ENCODE measurements at places on chromosomes 11 and 22. TPM values are rescaled to one million over a fixed set of nuclear protein-coding genes. Genes with fewer than 3 reads are reported as not detected.
A peak's percentile ranks its signal among the peaks of the same experiment; 100 is the strongest.

DNA sequence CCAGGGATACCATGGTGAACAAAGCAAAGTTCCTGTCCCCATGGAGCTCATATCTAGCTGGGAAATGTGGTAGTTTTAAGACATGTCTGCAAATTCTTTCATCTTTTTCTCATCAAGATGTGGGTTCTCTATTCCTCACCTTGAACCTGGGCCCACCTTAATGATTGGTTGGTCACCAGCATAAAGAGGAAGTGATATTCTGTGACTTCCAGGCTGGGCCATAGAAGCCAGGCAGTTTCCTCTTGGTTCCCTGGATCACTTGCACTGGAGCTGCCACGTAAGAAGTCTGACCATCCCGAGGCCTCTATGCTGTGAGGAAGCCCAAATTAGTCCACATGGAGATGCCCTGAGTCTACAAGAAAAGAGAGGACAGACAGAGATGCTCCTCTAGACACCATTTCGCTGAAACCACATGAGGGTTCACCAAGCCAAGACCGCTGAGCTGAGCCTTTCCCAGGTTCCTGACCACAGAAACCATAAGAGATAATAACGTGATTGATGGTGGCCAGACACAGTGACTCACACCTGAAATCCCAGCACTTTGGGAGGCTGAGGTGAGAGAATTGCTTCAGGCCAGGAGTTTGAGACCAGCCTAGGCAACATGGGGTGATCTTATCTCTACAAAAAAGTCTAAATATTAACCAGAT is 119.5 kb upstream of the ISX start:
- H3K27ac ChIP-seq: no peak overlapping the region
- no peaks in the 10 kb centered on the region for H3K4me1 ChIP-seq
- no peaks in the 10 kb centered on the region for H3K27me3 ChIP-seq
- H3K4me3 ChIP-seq: no peak overlapping the region

The CHRM1 gene
- total RNA-seq: not detected

The RTN4RL2 gene
- total RNA-seq: 1.3 TPM

- no peak overlapping the region for H3K4me3 ChIP-seq
- H3K4me1 ChIP-seq: no peaks in the 10 kb centered on the region
- DNase-seq: no peak
- H3K27me3 ChIP-seq: no peaks in the 10 kb centered on the region
- no peak overlapping the region for H3K27ac ChIP-seq
- peaks cover 12% of the 10 kb centered on the region for H3K36me3 ChIP-seq
Observed at GRCh38 chr22:40128989-40129388, 48.7 kb upstream of the TNRC6B start.

- DNase-seq: no peak
- H3K4me3 ChIP-seq: no peak overlapping the region
- H3K4me1 ChIP-seq: peaks cover 22% of the 10 kb centered on the region
- no peak overlapping the region for H3K27ac ChIP-seq
Observed at GRCh38 chr11:115930886-115931547, 426.8 kb upstream of the CADM1 start.

- H3K36me3 ChIP-seq: no peaks in the 10 kb centered on the region
- peaks cover 13% of the 10 kb centered on the region for H3K4me1 ChIP-seq
- no peak overlapping the region for H3K27ac ChIP-seq
- no peak overlapping the region for H3K4me3 ChIP-seq
- no peak for DNase-seq
- H3K27me3 ChIP-seq: no peaks in the 10 kb centered on the region
Observed at GRCh38 chr11:108551651-108552462, 41.7 kb downstream of the EXPH5 start.

The OR52N4 gene
- not detected for total RNA-seq

- DNase-seq: no peak
- H3K36me3 ChIP-seq: no peaks in the 10 kb centered on the region
- no peaks in the 10 kb centered on the region for H3K4me1 ChIP-seq
Observed at GRCh38 chr11:96154802-96155520, 188.0 kb downstream of the MAML2 start.

GRCh38 chr11:102850973-102851745 is 7.8 kb upstream of the MMP3 start:
- H3K27ac ChIP-seq: no peak overlapping the region
- no peak for DNase-seq
- H3K4me1 ChIP-seq: no peaks in the 10 kb centered on the region
- H3K36me3 ChIP-seq: no peaks in the 10 kb centered on the region
- H3K4me3 ChIP-seq: no peak overlapping the region

- H3K4me1 ChIP-seq: no peaks in the 10 kb centered on the region
- H3K27ac ChIP-seq: no peak overlapping the region
- H3K27me3 ChIP-seq: no peaks in the 10 kb centered on the region
- peak overlapping the region; percentile 38 for H3K4me3 ChIP-seq
- DNase-seq: no peak
- H3K36me3 ChIP-seq: no peaks in the 10 kb centered on the region
Observed at GRCh38 chr11:99069856-99070444, 49.2 kb downstream of the CNTN5 start.

DNA sequence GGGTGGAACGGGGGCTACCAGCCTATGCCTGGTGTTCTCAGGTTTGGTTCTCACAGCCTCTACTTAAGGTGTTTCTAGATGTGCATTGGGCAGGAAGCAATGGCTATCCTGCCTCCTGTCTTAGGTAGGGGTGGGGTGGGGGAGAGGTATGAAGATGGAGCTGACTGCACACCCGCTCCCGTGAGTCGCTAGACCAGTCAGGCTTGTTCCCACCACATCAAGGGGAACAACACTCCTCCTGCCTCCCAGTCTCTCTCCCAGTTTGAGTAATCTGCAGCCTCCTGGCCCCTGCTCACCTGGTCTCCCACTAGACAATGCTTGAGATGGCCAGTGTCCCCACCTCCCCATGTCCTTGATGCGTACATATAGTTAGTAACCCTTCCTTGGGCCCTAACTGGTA is 79.3 kb upstream of the TENM4 start:
- H3K4me3 ChIP-seq: no peak overlapping the region
- H3K4me1 ChIP-seq: no peaks in the 10 kb centered on the region

The GNB1L gene
- 4.7 TPM for total RNA-seq

DNA sequence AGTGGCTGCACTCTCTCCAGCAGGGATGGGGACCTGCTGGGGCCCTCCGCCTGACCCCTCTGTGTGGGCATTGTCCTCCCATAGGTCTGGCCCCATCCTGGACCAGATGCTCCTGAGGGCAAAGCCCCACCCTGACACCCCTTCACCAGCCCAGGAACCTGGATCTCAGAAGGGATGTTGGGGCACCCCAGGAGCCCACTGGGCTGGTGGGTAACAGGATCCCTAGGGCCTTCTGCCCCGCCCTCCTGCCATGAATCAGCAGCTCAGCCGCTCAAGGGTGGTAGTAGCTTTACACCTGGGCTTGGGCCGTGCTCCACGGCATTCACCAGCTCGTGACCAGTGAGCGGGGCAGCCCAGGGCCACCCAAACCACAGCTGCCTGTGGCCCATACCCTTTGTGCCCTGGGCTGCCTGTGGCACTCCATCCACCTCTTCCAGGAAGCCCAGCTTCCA is 1.0 kb upstream of the MAPK12 start:
- no peak overlapping the region for H3K4me3 ChIP-seq
- no peaks in the 10 kb centered on the region for H3K27me3 ChIP-seq
- no peak overlapping the region for H3K27ac ChIP-seq

DNA sequence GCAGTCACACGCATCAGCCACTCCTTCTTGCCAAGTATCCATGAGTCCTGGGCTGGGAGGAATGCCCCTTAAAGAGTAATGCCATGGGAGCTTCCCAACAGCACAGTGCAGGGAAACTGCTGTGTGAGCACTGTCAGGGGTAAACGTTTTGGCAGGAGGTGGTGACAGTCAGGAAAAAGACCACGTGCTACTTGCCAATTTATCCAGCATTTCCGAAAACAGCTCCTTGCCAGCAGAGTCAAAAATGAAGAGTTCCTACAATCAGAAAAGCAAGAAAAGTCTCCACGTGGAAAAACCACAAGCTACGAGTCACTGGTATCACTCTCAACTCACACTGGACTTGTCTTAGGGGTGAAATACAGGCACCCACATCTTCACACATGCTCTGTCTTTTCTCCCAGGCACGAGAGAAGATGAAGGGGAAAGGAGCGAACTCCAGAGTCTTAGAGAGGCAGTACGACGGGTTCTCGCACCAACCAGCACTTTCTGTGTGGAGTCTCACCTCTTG is 9.9 kb downstream of the IFT27 start:
- no peak overlapping the region for H3K27ac ChIP-seq
- peaks cover 14% of the 10 kb centered on the region for H3K4me1 ChIP-seq
- no peaks in the 10 kb centered on the region for H3K36me3 ChIP-seq
- no peak for DNase-seq

The RIC3 gene
- 8.5 TPM for total RNA-seq

- H3K27me3 ChIP-seq: no peaks in the 10 kb centered on the region
- H3K4me3 ChIP-seq: no peak overlapping the region
- no peaks in the 10 kb centered on the region for H3K4me1 ChIP-seq
- DNase-seq: no peak
Observed at GRCh38 chr11:124454552-124454951, 9.1 kb upstream of the OR8B8 start.

DNA sequence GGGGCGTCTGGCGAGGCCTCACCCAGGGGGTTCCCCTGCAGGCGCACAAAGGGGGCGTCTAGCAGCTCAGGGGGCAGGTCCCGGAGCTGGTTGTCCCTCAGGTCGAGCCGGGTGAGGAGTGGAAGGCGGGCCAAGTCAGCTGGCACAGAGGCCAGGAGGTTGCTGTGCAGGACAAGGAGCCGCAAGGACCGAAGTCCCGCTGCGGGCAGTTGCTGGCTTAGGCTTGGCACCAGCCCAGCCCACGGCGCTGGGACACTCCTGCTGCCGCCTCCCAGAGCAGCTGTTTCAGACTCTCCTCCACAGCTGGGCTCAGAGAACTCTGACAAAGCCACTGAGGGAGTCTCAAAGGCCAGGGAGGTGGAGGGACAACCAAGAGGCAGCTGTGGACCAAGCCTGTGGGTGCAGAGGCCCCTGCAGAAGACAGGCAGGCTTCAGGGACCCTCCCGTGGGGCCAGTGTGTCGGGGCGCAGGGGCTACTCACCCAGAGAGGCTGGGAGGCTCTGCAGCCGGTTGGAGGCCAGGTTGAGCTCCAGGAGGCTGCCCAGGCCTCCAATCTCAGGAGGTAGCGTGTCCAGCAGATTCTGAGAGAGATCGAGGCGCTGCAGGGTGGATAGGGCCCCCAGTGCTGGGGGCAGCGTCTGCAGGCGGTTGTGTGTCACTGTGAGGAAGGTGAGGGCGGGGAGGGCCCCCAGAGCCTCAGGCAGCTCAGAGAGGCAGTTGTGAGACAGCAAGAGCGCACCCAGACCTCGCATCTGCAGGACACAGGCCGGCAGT is 2.2 kb downstream of the PIDD1 start:
- H3K27me3 ChIP-seq: no peaks in the 10 kb centered on the region
- H3K4me3 ChIP-seq: no peak overlapping the region
- H3K36me3 ChIP-seq: no peaks in the 10 kb centered on the region
- no peak for DNase-seq

DNA sequence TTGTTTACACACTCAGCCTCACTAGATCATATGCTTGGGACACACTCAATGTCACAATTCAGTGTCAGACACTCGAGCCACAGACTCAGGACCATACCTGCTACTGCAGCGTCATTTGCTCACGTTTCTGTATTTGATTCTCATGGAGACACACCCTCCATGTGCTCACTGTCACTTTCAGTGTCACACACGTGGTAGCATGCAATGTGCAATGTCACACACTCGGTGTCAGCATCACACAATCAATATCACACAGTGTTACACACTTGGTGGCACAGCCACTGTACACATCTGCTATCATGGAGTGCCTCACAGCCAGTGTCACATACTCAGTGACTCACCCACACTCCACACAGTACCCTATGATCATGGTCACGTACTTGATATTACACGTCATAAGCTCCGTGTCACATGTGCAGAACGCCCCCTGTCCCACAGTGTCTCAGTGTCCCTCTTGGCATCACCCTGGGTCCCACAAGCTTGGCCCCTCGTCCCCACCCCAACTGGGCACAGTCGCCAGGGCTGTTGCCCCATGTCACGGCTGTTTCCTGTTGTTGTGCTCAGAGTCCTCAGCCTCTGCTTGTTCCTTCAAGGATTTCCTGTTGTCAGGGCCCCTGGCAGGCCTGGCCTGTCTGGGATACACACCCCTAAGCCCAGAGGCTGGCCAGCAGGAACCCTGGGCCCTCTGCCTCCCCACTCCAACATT is 49.6 kb downstream of the PDE2A start:
- H3K27me3 ChIP-seq: no peaks in the 10 kb centered on the region
- H3K4me3 ChIP-seq: no peak overlapping the region
- no peaks in the 10 kb centered on the region for H3K4me1 ChIP-seq
- H3K27ac ChIP-seq: peak overlapping the region; percentile 84
- DNase-seq: peak; percentile 84
- no peaks in the 10 kb centered on the region for H3K36me3 ChIP-seq

GRCh38 chr22:50056214-50056972 is 1.7 kb downstream of the TTLL8 start:
- no peak overlapping the region for H3K27ac ChIP-seq
- no peak overlapping the region for H3K4me3 ChIP-seq
- no peaks in the 10 kb centered on the region for H3K36me3 ChIP-seq
- peaks cover 15% of the 10 kb centered on the region for H3K4me1 ChIP-seq
- H3K27me3 ChIP-seq: peaks cover 13% of the 10 kb centered on the region

- peak overlapping the region; percentile 78 for H3K27ac ChIP-seq
- H3K36me3 ChIP-seq: peaks cover 21% of the 10 kb centered on the region
- no peak for DNase-seq
- H3K27me3 ChIP-seq: no peaks in the 10 kb centered on the region
- no peak overlapping the region for H3K4me3 ChIP-seq
- no peaks in the 10 kb centered on the region for H3K4me1 ChIP-seq
Observed at GRCh38 chr11:68399916-68400315, 60.6 kb upstream of the PPP6R3 start.

DNA sequence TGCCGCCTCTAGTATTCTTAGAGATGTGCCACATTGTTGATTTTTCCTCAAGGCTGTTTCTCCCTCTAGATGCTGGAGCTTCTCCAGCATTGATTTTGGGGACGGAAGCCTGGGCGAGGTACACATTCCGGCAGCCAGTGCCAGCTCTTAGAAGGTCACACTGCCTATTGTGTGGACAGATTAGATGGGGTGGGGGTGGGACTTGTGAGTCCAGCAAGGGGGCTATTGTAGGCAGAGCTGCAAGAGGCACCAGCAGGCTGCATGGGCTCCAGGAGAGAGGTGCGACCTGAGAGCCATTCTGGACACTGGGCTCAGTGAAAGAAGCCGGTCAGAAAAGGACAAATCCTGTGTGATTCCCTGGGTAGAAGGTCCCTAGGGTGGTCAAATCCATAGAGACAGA is 12.4 kb downstream of the C11orf21 start:
- no peak overlapping the region for H3K27ac ChIP-seq
- peak; percentile 36 for DNase-seq
- no peaks in the 10 kb centered on the region for H3K4me1 ChIP-seq
- no peak overlapping the region for H3K4me3 ChIP-seq

The OR4A16 gene
- not detected for total RNA-seq

The ADAMTS15 gene
- total RNA-seq: 17.5 TPM
